ENCODE measurements at places on chromosomes 5 and 9.

DNA sequence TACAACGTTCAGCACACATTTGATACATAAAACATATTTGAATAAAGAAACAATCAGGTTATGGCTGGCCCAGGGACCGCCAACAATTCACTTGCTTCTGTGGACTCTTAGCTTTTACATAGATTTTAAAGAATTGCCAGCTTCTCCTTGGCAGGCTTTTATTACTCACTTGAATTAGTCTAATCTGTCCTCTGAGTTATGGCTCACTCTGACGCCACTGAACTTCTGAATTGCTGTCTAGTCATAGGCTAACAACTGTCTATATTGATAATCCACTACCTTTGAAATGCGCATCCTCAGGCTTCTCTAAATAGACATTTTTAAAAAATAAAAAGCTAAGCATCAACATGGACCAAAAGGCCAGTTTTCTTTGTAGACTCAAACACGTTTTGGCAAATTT, 317.4 kb upstream of the SGCD start:
- no peak for DNase-seq

DNA sequence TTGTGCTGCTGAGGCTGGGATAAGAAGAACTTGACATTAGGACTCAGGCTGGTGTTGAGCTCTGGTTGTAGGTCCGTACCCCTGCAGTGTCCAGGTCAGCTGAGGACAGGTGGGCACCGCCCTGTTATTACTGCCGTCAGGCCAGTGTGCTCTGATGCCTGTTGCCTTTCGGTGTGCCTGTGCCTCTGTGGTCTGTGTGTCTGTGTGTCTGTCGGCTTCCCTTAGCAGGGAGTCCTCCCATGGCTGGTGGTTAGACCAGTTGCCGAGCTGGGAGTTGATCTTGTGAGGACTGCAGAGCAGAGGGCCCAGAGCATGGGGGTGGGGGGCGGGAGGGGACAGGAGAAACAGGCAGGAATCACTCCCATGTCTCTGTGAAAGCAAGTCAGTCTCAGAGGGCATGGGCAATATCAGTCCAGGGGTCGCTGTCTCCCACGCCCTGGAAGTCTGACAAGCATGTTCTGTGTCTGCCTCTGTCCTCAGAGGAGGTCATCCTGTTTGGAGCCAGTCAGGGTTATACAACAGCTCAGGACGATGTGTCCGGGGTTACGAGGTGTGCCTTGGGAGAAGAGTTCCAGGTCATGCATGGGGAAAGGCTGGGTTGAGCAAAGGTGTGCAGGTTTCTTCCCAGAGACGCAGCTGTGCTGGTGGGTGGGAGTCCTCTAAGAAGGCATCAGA, 67.3 kb upstream of the GARNL3 start:
- DNase-seq = no peak

DNA sequence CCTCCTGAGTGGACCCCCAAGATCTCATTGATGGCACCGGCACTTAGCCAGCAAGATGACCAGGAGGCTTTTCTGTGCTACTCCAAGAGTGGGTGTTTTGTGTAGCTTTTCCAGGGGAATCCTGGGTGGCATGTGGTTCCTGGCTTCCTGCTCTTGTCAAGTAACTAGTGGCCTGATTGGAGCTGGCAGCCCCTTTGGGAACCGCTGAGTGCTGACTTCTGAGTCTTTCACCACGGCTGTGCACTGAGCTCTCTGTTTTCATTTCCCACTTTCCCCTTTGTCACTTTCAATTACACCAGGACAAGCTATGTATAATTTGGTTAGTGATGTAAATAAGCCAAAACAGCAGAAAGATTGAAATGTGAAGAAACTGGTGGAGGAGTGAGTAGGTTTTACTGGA, 255.4 kb downstream of the GOLPH3 start:
- no peak for DNase-seq

GRCh38 chr9:123397975-123398374, 42.0 kb downstream of the CRB2 start:
- no peak for DNase-seq

GRCh38 chr5:143819716-143820115, 7.8 kb downstream of the HMHB1 start:
- no peak for DNase-seq

- no peak for DNase-seq
These were observed 57.3 kb downstream of the MED10 start for GRCh38 chr5:6321078-6321477.

DNA sequence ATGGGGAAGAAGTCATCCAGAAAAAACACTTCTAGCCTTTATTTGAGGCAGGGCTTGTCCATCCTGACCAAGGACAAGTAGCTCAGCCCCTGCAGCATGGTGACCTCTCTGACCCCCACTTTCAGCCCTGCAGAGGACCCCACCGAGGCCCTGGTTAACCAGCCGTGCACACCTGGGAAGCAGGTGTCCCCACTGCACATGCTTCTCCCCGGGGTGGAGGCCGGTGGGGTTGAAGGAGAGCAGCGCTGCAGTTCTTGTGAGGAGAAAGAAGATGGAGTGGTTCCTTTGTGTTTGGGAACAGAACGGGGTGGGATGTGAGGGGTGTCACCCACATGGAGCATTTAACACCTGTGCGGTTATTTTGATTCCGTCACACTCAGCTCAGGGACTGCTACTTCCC, 21.1 kb upstream of the ZBTB34 start:
- no peak for DNase-seq

DNA sequence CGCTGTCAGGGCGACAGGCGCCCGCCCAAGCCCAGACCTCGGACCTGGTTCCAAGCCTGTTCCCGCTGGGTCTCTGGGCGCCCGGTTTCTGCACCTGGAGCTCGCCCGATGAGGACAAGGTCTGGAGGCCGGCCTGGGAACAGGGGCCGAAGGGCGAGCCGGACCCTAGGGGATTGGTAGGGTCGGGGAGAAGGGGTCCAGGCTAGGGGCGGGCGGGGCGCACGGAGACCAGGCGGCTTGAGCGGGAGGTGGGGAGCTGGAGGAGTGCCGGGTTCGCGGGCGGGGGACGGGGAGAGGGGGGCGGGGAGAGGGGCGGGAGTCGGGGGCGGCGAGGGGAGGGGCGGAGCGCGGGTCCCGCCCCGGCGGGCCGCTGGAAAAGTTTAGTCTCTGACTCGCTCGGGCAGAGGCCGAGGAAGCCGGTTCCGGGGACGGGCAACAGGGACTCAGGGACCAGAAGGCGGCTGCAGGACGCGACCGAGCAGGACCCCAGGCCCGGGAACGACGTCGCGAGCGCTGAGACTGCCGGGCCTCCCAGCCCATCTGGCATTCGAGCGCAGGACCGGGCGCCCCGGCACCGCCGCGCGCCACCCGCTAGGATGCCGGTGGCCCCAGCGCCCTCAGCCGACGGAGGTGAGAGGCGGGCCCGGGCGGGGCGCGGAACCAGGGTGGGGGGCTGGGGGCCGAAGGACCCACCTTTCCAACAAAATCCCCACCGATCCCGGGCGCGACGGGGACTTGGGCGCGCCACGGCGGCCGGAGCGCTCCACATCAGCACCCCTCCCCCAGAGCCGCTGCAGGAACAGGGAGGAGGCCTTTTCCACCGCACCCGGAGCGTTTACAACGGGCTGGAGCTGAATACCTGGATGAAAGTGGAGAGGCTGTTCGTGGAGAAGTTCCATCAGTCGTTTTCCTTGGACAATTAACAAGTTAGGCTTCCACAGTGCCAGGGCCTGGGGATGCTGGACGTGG, at the start of gene S1PR3:
S1PR3 (plus strand) TSS at position 403 of the 969 bp plus-strand sequence. CDS start 9,733 bp downstream, outside the sequence.
- DNase-seq = peak; percentile 46

DNA sequence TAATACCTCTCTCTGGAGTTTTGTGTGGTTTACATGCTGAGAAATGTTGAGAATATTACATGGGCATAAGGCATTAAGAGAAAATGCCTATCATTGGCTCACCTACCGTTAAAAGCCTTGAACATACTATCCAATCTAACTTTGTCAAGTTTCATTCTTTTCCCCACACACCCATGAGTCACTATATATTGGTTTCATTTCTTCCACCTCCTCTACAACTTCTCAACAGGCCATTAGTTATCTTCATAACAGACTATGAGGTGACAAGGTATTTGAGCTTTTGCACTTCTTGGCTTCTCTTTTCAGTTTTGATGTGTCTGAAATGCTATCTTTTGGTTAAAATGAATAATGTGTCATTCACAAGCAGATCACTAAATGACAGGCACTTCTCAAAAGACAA, 288.0 kb downstream of the KCNN2 start:
- no peak for DNase-seq

- peak; percentile 12 for DNase-seq
These were observed 86.1 kb downstream of the FBXL17 start for GRCh38 chr5:108295578-108296368.

GRCh38 chr5:179294891-179295777, 50.1 kb downstream of the ADAMTS2 start:
- DNase-seq = peak; percentile 23

GRCh38 chr9:14148501-14149103, 165.3 kb downstream of the NFIB start:
- DNase-seq = no peak

GRCh38 chr5:172452398-172453205, 1.7 kb downstream of the SH3PXD2B start:
- DNase-seq = peak; percentile 85

- no peak for DNase-seq
These were observed 164.0 kb downstream of the ARL15 start for GRCh38 chr5:54146390-54146789.

GRCh38 chr9:113715086-113715485, 161.0 kb upstream of the ZNF618 start:
- peak; percentile 23 for DNase-seq

DNA sequence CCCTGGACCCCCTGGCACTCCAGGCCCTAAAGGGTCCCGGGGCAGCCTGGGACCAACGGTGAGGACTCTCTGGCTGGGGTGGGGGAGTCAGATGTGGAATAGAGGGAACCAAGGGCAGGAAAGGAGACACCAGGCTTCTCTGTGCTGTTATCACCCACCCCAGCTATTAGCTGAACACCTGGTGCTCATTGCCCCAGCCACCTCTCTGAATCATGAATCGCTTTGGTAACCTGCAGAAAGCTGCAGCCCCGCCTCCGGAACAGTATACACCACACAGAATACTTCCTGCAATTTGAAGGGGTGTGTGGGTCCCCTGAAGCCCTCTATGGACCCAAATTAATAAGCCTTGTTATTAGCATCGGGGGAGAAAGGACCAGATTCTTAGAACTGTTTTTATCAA, 40.4 kb upstream of the ORM1 start:
- DNase-seq = no peak

GRCh38 chr5:119390404-119390803, 34.6 kb downstream of the TNFAIP8 start:
- no peak for DNase-seq

DNA sequence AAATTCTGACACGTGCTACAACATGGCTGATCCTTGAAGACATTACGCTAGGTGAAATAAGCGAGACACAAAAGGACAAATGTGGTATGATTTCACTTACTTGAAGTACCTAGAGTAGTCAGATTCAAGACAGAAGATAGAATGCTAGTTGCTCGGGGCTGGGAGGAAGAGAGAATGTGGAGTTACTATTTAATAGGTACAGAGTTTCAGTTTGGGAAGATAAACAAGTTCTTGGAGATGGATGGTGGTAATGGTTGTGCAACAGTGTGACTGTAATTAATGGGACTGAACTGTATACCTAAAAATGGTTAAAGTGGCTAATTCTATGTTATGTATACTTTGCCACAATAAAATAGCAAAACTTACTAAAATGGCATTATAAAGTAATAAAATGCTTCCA, 34.4 kb downstream of the PAM start:
- DNase-seq = no peak

GRCh38 chr9:75149841-75150241, 61.5 kb downstream of the OSTF1 start:
- no peak for DNase-seq

DNA sequence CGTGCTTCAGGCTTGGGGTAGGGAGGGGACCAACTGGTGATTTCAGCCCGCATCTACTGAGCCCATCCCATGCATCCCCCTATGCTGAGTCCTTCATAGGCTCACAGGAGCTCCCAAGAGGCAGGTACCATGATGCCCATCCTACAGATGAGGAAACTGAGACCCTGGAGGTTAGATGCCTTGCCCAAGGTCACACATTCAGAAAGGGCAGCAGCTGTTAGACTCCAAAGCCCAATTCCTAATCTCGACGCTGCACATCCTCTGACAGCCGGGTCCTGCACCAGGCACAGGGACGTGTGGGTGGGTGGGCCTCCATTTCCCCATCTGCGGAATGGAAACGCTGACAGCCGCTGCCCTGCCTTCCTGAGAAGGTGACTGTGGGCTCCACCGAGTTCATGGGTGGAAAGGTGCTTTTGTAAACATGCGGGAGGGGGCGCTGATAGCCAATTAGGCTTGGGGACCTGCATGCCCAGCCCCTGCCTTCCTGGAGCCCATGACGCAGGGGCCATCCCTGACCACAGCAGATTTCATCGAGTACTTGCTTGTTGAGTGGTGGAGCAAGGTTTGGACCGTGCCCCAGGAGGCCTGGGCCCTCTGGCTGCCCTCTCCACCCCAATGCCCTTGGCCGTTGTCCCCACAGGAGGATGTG, 2.2 kb downstream of the DNM1 start:
- DNase-seq = no peak

GRCh38 chr5:57685516-57686255, 203.1 kb upstream of the ACTBL2 start:
- DNase-seq = no peak

DNA sequence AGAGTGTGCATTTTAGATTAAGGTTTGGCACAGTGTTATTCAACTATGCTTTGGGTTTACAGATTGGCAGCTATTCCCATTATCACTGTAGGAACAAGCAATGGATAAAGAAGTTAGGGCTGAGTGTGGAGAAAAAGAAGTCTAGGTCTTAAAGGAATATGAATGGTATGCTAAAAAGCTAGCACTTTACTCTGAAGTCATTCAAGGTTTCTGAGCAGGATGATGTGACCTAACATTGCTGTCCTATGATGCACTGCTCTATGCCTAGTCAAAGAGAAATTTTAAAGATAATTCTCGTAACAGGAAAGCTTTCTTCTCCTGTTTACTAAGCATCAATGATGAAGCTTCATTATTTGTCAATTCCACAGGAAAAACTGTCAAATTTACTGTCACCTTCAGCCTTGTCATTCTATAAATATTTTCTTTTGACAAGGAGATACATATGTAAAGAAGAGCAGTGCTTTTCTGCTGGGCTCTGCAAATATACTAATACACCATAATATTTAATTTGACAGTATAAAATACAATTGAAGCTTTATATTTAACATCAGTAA, 476.1 kb upstream of the PTPRD start:
- DNase-seq = peak; percentile 2

DNA sequence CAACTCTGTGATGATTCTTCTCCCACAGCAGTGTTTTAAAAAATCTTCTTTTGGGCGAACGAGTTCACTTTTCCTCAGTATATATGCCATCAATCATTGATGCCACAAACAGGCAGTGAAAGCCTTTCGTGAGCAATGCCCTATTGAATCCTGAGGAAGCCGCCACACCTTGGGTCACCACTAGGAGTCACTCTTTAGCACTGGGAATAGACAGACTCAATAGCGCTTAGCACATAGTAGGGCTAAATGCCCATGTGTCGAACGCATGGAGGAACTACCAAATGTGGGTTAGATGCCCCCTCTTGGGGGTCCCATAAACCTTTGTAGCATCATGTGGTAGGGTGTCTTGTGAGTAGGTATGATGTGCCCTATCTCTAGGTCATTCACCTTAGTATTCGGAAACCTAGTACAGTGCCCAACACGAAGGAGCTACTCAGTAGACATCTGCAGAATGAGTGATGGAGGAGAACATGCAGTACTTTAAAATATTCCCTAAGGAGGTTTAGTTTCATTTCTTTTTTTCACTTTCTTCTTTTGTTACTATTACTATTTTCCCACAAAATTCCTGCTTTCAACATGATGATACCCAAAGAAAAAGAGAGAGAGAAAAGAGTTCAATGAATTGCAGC, 603.7 kb downstream of the BNC2 start:
- no peak for DNase-seq
